ENCODE measurements at places on chromosomes 2 and 18.

DNA sequence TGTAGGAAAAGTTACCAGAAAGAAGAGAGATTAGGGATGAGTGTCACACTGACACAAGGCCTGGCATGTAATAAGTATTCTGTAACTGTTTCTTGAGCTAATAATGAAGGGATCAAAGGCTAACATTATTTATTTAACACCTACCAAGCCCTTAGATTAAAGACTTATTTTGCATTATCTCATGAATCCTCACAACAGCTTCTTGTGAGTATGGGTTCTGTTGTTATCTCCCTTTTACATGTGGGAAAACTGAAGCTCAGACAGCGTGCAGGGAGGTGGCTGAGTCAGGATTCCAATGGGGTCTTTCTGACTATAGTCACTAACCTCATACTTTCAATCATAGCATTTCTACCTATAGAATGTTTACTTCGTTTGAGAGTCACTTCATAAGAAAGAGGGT lies 79.0 kb upstream of the PROKR1 start:
- no peak for DNase-seq

- no peak for DNase-seq
These were observed 680.5 kb downstream of the DSC3 start for GRCh38 chr18:30361864-30362540.

DNA sequence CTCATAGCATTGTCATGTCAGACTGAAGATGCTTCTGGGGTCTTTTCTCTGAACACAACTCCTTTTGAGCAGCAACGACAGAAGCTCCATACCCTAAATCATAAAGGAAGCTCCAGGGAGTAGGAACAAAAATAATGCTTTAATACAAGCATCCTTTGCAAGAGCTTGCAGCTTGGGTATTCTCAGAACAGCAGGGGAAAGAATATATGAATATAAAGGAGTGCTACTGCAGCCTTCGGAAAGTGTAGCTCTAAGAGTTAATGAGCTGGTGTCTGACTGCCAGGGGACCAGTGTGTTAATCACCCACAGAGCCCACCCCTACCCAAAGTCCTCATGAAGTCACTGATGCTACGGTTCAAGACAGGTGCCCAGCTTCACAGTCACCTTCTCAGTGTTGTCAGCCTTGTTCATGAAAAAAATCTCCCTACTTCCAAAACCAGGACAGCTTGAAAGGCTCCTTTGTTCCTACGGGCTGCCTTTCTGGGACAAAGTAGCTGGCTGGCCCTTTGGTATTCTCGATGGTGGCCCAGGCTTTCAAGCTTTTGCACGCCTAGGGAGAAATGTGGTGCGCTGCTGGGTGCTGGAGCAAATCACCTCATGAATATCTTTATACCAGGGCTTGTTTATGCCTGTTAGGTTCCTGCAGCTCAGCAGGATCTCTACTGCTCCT lies 259.7 kb downstream of the CMPK2 start:
- DNase-seq, result peak; percentile 23

- DNase-seq, result no peak
These were observed 353 bp upstream of the SULT1C4 start for GRCh38 chr2:108377401-108377800.

DNA sequence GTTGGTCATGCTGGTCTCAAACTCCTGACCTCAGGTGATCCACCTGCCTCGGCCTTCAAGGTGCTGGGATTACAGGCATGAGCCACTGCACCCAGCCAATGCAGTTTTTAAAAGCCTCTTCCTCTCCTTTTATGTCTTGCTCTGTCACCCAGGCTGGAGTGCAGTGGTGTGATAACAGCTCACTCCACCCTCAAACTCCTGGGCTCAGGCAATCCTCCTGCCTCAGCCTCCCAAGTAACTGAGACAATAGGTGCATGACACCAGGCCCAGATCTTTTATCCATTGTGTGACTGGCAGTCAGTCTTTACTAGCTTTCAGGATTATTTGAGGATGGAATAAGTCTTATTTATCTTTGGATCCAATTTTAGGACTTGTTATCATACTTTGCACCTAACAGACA lies 13.2 kb downstream of the KCTD18 start:
- DNase-seq, result no peak

GRCh38 chr2:207072571-207072970 lies 93.2 kb downstream of the KLF7 start:
- DNase-seq, result no peak

DNA sequence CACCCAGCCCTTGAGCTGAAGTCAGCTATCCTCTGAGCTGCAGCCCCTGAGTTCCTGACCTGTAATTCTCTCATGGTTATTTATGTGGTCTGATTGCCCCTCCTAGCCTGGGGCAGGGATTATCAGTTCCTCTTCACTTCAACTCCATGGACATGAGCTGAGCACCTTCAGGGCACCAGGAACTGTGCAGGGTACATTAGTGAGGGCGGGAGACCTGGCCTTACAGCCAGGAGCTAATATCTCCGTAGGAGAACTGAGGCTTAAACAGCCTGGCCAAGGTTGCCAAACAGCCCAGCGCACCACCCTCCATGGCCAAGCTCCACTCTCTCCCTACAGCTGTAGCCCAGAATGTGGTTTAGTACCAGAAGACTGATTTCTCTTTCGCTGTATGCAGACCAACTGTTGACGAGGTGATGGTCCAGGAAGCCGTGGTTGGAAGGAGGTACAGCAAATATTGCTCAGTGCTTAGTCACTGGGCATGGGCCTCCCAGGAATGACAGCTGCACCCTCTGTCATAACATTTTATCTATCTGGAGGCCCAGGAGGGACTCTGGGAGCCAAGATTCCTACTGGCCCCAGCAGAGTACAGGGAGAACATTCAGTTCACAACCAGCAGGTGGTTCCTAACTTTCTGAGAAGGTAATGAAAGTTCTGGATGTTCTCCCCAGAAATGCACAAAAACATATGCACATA lies 228.7 kb upstream of the SIX2 start:
- no peak for DNase-seq

DNA sequence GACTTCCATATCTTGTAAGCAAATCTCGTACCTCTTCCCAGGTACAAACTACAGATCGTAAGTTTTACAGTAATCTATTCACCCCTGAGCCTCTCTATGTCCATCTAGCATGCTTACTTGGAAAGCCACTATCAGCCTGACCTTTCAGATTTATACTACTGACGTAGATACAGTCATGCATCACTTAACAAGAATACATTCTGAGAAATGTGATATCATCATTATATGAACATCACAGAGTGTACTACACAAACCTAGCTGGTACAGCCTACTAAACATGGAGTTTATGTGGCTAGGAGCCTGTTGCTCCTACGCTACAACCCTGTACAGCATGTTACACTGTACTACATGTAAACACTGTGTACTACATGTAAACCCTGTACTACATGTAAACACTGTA lies 293.2 kb upstream of the ZNF804A start:
- DNase-seq, result no peak

- no peak for DNase-seq
These were observed 129.6 kb downstream of the PPP1R1C start for GRCh38 chr2:182115258-182115657.

- no peak for DNase-seq
These were observed 224.5 kb downstream of the UXS1 start for GRCh38 chr2:105969552-105969951.

DNA sequence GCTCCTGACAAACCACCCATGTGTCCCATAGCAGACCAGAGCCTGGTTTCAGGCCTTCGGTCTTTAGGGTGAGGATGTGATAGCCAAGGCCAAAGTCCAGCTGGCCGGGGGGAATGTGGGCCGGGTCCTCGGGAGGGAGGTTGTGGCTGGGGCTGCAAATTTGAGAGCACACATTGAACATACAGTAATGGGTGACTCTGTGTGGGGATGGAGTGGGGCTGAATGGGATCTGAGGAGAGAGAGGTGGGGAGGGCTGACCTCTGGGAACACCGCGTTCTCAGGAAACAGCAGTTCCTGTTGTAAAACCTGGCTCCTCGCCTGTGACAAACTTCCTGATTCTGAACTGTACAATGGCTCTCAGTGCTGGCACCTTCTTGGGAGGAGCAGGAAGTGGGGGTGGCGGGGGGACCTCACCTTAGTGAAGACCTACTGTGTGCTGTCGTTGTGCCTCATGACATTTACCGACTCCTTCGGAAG lies 48.8 kb downstream of the MCFD2 start:
- DNase-seq, result no peak

DNA sequence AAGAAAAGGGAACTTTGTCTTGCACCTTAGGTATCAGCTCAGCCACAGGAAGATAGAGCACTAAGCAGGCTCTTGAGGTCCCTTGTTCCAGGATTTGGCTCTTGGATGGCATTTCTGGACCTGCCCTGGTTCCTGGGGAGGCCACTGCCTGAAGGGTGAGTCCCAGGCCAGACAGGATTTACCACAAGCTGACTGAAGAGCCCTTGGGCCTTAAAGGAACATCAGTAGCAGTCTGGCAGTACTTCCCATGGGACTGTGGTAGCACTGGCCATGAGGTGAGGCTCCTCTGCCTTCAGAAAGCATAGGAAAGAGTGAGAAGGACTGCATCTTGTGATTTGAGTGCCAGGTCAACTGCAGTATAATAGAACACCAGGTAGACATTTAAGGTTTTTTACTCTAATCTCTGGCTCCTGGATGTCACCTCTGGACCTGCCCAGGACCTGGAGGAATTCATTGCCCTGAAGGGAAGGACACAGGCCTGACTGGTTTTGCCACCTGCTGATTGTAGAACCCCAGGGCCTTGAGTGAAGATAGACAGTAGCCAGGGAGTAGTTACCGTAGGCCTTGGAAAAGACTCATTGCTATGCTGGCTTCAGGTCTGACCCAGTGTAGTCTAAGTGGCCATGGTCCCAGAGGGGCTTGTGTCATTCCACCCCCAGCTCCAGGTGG lies 154.4 kb upstream of the CREB1 start:
- DNase-seq, result no peak

- DNase-seq, result no peak
These were observed 329.4 kb upstream of the RAB12 start for GRCh38 chr18:8279781-8280330.

DNA sequence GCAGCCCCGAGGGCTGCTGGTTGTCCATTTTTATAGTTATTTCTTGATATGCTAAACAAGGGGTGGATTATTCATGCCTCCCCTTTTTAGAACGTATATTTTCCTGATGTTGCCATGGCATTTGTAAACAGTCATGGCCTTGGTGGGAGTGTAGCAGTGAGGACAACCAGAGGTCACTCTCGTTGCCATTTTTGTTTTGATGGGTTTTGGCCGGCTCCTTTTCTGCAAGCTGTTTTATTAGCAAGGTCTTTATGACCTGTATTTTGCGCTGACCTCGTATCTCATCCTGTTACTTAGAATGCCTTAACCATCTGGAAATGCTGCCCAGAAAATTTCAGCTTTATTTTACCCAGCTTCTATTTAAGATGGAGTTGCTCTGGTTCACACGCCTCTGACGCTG lies 825.8 kb upstream of the CDH2 start:
- no peak for DNase-seq

DNA sequence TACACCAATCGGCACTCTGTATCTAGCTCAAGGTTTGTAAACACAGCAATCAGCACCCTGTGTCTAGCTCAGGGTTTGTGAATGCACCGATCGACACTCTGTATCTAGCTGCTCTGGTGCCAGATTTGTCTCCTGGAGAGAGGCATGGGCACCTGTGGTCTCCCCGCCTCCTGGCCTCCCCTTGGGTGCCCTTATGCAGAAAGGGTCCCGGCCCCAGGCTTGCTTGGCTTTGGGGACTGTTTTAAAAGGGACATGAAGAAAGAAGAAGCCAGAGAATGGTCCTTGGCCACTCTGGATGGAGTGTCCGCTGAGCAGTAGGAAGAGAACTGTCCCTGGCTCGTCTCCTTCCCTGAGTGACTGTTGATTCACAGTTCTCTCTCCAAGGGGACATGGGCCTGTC lies 11.5 kb upstream of the ALPP start:
- DNase-seq, result no peak

- no peak for DNase-seq
These were observed 4.9 kb downstream of the KIF1A start for GRCh38 chr2:240814946-240815760.

DNA sequence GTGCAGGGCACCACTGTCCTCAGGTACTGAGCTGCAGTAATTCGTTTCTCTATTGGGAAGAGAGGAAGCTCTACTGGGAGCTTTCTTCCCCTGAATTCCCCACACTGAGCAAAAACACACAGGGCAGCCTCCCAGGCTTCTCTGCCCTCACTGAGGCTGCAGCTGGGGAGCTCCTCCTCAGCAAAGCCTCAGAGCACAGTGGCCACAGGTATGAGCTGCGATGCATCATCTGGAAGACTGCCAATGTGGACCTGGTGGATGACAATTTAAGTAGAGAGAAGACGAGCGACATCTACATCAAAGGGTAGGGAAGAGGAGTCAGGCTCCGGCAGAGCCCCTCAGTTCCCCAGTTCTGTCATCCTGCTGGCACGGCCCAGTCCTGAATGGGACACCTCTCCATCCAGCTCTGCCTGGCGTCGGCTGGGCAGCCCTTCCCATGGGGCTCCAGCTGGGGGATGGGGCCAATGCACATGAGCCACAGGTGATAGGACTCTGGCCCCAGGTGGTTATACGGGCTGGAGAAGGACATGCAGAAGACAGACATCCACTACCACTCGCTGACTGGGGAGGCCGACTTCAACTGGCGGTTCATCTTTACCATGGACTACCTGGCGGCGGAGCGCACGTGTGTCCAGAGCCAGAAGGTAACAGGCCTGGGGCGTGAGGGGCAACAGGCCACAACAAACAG lies 37.6 kb downstream of the LMAN2L start:
- DNase-seq, result no peak

DNA sequence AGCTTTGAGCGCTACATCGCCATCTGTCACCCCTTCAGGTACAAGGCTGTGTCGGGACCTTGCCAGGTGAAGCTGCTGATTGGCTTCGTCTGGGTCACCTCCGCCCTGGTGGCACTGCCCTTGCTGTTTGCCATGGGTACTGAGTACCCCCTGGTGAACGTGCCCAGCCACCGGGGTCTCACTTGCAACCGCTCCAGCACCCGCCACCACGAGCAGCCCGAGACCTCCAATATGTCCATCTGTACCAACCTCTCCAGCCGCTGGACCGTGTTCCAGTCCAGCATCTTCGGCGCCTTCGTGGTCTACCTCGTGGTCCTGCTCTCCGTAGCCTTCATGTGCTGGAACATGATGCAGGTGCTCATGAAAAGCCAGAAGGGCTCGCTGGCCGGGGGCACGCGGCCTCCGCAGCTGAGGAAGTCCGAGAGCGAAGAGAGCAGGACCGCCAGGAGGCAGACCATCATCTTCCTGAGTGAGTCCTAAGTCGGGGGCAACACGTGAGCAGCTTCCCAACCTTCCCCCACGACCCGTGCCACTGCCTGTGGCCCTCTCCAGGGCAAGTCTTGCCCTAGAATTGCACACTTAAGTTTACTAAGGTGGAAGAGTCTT lies 928 bp downstream of the GPR39 start:
- no peak for DNase-seq

DNA sequence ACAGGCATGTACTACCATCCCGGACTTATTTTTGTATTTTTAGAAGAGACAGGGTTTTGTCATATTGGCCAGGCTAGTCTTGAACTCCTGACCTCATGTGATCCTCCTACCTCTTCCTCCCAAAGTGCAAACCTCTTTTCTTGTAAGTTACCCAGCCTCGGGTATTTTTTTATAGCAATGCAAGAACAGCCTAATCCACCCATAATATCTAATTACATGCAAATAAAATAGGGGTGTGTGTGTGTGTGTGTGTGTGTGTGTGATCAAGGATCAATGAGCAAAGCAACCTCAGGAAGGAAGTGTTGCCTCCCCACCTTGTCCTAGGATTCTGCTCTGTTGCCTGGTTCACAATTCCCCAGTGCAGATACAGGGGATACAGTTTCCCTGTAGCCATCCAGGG lies 45.6 kb downstream of the NGEF start:
- no peak for DNase-seq

GRCh38 chr18:12597760-12598159 lies 60.1 kb downstream of the SPIRE1 start:
- no peak for DNase-seq
